ENCODE measurements at places on chromosomes 2 and 18.

DNA sequence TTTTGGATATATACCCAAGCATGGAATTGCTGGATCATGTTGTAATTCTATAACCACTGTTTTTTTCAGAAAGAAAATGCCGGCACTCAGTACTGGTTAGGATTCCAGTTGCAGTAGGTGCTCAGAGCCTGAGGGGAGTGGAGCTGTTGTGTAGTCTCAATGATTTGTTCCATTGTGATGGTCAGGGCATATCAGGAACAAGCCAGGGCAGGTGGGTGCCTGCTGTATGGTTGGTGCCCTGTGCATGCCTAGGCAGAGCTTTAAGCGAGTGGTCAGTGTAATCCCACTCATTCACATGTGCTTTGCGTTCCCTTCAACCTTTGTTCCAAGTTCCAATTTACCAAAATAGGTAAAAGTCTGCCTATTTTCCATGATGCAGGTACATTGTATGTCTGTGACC, 100.9 kb downstream of the FHOD3 start:
- no peak for DNase-seq

DNA sequence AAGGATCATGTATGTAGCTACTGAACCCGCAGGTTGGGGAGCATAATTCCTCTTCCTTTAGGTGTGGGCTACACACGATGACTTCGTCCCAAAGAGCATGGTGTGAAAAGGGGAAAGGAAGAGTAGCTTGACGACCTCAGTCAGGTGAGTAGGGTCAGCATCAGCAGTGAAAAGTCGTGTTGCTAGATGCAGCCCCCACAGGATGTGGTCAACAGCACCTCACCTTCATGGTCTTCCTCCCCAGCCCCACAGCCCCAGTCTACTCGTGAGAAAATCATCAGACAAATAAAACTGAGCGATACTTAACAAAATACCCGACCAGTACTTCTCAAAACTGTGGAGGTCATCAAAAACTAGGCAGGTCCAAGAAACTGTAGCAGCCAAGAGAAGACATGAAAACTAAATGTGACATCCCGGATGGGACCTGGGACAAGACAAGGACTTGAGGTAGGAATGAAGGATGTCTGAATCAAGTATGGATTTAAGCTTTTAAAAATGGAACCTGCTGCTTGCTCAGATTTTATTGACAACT, 77.5 kb upstream of the NFATC1 start:
- no peak for DNase-seq

DNA sequence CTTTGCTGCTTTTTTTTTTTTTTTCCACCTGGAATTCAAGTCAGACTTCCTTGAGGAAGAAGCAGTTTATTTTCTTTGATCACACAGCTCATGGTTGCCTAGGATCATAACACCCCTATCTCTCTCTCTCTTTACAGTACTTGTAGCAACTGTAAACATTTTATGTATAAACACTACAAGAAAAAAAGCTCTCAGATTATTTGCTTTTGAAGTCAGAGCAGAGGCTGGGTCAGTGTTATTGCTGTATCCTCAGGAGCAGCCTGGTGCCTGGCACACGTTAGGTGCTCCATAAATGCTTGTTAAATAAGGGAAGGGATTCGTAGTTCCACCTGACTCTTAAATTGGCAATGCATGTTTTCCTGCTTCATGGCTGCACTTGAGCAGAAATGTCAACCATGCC, 221.2 kb downstream of the TGIF1 start:
- DNase-seq, result no peak

DNA sequence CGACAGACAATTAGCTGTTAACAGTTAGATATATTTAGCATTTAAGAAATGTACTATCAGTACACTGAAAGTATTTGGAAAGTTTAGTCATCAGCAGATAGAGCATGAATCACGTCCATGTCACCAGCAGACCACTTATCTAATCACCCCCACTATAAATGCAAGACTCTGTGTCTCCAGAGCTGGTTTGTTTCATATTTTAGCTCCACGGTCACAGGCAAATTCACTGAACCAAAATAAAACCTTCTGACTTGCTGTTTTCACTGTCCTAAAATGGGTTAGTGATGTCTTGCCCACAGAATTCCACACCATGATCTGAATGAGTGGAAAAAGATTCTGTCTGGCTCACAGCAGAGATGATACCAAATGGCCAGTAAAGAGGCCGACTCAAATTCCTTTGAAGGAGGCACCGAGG, 64.9 kb downstream of the CDH2 start:
- no peak for DNase-seq

GRCh38 chr2:130890941-130891669, 54.4 kb downstream of the ARHGEF4 start:
- DNase-seq, result peak; percentile 26

DNA sequence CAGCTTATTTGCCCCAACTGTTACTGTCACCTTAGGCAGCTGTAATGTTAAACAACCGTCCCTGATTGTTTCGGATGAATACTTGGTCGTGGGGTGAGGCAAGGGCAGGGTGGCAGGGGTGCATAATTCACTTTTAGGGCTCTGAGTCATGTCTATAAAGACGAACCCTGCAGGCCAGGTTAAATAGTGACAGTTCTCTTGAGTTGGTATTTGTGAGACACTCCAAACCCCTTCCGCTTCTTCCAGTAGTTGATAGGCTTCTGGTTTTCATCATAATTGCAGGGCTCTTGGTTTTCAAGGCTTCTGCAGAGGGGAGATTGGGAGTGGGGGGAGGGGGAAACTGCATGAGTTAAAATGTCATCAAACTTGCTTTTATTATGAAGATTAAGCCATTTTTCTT, 97.2 kb upstream of the TSPYL6 start:
- DNase-seq, result no peak

- no peak for DNase-seq
Observed at GRCh38 chr2:101893681-101894381, 97.9 kb upstream of the IL1R2 start.

- no peak for DNase-seq
Observed at GRCh38 chr2:31263636-31264190, 29.8 kb downstream of the EHD3 start.

- DNase-seq, result no peak
Observed at GRCh38 chr2:197973772-197974171, 169.4 kb downstream of the PLCL1 start.

DNA sequence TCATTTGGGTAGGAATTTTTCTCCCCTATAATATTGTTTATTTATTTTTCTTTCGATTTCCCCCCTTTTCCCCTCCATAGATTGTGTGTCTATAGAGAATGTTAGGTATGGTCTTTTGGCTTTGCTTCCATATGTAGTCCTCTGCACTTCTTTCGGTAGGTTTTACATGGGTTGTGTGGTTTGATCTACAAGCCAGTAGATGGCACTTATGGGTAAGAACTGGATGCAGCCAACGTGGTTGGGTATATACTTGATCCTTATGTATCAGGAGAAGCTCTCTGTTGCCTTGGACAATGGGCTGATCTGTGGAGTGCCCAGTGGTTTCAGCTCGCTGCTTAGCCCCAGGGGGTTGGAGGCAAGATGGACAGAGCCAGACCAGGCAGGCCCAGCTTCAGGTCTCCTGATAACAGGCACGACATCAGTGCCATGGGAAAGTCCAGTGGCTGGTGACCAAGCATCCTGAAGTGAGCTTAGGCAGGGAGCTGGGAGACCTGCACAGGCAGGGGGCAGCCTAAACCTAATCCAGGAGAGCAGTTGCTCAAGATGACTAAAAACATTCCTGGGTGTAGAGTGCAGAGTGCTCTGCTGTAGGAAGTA, 488.3 kb downstream of the CCDC85A start:
- DNase-seq, result peak; percentile 8
